ENCODE measurements at places on chromosomes 5 and 9.

GRCh38 chr5:181173420-181174342, 26.3 kb downstream of the OR2V2 start:
- no peak for DNase-seq

GRCh38 chr5:64939772-64940510, 171.2 kb downstream of the CWC27 start:
- DNase-seq, result no peak

- no peak for DNase-seq
Measured at GRCh38 chr9:7003861-7004260, 246.1 kb downstream of the KDM4C start.

- no peak for DNase-seq
Measured at GRCh38 chr5:25029004-25029403, 384.2 kb upstream of the CDH10 start.

- DNase-seq, result no peak
Measured at GRCh38 chr9:136522314-136523237, 23.3 kb downstream of the NOTCH1 start.

- DNase-seq, result no peak
Measured at GRCh38 chr5:11383506-11384095, 520.6 kb downstream of the CTNND2 start.

GRCh38 chr9:120538339-120538738, 41.6 kb downstream of the CDK5RAP2 start:
- no peak for DNase-seq

DNA sequence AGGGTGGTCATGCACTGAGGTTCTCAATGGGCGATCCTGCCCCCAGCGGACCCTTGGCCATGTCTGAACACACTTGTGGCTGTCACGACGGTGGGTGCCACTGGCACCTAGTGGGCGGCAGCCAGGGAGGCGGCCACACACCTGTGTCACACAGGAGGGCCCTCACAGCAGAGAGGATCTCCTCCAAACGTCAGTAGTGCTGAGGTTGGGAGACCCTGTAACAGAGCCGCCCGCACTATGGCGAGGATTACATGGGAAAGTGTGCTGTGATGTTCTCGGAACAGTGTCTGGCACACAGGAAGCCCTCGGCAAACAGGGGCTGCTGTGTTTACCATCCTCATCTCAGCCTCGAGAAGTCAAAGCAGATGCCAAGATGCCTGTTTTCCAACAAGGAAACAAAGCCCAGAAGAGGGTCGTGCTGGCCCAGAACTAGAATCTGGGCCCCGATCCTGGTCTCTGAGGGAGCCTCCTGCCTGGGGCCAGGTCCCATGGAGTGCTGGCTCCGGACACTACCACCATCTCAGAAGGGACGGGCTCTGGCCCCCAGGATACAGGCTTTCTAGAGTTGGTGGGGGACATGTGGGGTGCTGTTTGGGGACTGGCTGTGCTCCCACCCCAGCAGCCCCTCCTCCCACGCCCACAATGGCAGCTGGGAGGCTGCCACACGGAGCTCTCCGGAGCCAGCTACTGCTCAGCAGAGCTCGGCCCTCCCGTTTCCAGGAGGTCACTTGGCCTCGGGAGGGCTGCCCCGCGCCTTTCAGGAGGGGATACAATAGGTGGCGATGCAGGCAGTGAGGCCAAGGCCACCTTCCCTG, 48.2 kb downstream of the DBH start:
- no peak for DNase-seq

DNA sequence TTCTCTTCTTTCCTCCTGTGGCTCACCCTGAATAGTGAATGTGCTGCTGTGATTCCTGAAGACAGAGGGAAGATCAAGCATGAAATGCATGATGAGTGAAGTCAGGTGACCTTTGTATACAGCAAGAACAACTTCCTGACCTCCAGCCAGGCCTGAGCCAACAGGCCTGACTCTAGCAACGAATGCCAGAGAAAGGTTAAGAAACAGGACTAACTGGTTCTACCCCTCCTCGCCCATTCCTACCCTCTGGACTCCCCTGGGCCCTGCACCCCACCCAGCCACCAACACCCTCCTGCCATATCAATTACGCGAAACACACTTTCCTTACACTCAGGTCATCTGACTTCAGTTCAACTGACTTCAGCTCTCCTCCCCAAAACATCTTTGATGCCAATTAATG, 4.9 kb downstream of the SUSD1 start:
- no peak for DNase-seq

- no peak for DNase-seq
Measured at GRCh38 chr5:1011741-1012312, 3.2 kb downstream of the NKD2 start.

DNA sequence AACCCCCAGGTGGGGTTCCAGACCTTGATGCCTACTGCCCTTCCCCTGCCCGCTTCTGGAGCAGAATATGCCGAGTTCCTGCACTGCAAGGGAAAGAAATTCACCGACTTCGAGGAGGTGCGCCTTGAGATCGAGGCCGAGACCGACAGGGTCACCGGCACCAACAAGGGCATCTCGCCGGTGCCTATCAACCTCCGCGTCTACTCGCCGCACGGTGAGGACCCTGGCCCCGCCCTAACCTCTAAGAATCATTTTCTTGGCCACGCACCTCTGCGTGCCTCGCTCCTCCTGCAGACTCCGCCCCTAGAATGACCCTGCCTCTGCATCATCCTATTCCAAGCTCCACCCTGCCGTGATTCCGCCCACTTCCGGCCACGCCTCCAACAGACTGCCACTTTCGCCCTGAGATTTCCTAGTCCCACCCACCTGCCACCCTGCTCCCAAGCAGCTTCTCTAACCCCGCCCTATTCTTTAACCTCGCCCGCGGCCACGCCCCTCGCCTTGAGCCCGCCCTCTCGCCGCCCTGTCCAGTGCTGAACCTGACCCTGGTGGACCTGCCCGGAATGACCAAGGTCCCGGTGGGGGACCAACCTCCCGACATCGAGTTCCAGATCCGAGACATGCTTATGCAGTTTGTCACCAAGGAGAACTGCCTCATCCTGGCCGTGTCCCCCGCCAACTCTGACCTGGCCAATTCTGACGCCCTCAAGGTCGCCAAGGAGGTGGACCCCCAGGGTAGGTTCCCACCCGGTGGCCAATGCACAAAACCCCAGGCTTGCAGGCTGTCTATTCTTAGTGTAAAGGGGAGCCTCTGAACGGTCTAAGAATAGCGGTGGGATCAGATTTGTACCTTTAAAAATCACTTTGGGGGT, 15.6 kb downstream of the DNM1 start:
- DNase-seq, result no peak

DNA sequence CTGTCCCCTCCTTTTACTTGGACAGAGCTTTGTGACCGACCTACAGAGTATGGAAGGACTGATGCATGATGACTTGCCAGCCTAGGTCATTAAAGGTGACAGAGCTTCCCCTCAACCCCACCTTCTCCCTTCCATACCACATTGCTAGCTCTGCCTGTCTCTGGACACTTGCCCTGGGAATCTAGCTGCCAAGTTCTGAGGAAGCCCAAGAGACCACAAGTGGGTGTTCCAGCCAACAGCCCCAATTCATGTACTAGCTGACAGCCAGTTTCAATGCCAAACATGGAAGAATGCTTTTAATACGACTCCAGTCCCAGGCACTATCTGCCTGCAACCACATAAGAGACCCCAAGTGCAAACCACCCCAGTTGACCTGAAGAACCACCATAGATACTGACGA, 477.1 kb downstream of the SPOCK1 start:
- DNase-seq, result no peak

DNA sequence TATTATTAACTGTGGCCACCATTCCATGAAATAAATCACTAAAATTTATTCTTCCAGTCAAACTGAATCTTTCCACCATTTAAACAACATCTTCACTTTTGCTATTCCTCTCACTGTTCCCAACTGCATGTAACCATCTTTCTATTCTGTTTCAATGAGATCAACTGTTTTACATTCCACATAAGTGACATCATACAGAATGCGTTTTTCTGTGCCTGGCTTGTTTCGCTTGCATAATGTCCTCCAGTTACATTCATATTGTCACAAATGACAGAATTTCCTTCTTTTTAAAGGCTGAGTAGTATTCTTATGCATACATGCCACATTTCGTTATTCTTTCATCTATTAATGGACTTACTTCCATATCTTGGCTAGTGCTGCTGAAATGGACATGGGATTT, 738.2 kb downstream of the SEMA5A start:
- DNase-seq, result no peak

- no peak for DNase-seq
Measured at GRCh38 chr9:73114958-73115357, 36.7 kb upstream of the ANXA1 start.

DNA sequence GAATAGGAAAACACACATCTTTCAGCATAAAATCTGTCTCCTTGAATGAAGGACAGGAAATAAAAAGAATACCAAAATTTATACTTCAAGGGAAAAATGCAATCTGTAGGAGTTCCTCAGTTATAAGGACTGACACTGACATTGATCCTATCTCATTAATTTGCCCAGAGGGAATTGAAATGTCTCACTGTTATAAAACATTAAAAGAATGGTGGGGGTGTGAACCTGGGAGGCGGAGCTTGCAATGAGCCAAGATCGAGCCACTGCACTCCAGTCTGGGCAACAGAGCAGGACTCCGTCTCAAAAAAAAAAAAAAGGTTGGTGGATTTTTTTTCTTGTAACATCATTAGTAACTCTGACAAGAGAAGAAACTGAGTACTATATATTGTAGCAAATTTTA, 60.8 kb downstream of the TTLL11 start:
- DNase-seq, result no peak

GRCh38 chr5:13510616-13511015, 433.9 kb downstream of the DNAH5 start:
- no peak for DNase-seq

DNA sequence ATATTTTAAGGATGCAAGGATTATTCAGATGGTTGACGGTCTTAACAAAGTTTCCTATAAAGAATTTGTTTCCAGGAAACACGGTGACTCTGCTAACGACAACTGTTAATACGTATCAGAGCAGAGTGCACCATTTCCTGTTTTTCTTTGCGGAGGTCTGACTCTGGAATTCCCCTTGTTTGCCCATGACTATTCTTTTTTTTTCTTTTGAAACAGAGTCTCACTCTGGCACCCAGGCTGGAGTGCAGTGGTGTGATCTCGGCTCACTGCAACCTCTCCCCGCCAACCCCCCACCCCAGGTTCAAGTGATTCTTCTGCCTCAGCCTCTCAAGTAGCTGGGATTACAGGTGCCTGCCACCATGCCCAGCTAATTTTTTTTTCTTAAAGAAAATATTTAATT, 115.9 kb downstream of the CDC42SE2 start:
- no peak for DNase-seq

GRCh38 chr5:67246108-67246507, 49.5 kb upstream of the CD180 start:
- peak; percentile 4 for DNase-seq

DNA sequence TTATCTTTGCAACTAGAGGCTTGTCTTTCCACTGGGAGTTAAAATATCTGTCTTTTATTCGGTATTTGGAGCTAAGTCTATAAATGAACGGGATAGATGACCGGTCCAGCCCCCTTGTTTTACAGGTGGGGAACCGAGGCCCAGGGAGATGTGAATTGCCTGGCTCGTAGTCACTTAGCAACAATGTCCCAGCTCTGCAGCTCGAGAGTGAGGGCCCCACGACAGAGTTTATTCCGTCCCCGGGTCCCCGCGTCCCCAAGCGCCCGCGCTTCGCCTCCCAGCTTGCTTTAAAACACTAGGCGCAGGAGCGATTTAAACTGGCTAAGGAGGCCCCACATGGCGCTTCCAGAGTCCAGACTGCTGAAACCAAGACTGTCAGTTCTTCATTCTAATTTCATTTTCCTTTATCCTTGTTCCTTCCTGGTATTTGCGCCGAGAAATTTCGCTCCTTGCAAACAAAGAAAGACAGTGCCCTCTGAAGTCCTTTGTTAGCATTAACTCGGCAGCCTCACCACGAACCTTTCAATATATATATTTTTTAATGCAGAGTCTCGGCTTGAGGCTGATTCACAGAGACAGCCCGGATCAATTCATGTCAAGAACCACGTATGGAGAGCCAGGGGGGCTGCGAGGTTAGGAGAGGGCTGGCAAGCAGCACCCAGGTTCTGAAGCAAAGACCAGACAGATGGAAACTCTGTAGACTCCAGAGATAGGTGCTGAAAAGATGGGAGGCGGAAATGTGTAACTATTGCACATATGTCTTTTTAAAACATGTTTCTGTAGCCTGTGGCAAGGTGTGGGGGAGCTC, 1.4 kb upstream of the ENC1 start:
- no peak for DNase-seq

DNA sequence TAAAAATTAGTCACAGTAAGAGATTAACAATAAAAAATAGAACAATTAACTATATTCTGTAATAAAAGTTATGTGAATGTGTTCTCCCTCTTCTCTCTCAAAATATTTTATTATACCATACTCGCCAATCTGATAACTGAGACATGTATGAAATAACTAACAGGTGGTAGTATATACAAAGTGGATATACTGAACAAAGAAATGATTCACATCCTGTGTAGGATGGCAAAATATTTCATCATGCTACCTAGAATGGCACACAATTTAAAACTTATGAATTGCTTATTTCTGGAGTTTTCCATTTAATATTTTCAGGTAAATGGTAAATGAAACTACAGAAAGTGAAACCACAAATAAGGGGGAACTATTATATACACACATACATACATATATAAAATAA, 152.5 kb downstream of the RNF180 start:
- DNase-seq, result no peak

DNA sequence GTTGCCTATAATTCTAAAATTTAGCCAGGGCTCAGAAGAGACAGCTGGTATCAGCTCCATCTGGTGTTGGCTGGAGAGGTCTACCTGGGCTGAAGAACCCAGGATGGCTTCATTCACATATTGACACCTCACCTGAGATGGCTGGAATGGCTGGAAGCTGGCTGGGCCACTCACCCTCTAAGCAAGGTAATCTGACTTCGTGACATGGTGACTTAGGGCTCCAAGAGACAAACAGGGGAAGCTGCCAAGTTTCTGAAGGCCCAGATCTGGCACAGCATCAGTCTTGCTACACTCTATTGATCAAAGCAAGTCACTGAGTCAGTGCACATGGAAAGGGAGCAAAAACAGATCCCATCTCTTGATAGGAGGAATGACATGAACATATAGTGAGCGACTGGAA, 102.3 kb downstream of the EPB41L4A start:
- DNase-seq, result no peak

DNA sequence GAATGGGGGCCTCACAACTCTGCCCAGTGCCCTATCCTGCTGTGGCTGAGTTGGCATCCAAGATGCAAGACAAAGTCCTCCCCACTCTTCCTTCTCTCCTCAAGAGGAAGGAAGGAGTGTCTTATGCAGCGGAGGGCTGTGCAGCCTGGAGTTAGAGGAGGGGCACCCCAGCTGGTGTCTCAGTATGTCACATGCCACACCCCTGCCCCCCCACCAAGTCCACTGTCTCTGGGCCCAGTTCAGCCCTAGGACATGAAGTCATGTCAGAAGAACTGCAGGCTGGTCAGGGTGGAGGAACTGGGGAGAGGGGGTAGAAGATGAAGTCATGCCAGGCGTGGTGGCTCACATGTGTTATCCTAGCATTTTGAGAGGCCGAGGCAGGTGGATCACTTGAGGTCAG, 28.0 kb upstream of the SLC28A3 start:
- no peak for DNase-seq

- no peak for DNase-seq
Measured at GRCh38 chr9:73280113-73280512, 128.4 kb downstream of the ANXA1 start.

GRCh38 chr9:123832858-123833650, 96.9 kb downstream of the DENND1A start:
- no peak for DNase-seq

All from NCI-H1417 treated with DMSO at 0.1 percent for 48 hours (cell line).